ENCODE measurements at places on chromosomes 6 and 20. TPM values are rescaled to one million over a fixed set of nuclear protein-coding genes. Genes with fewer than 3 reads are reported as not detected.

Gene RIPOR3
- total RNA-seq: not detected

GRCh38 chr6:147384029-147384428 lies 124.5 kb upstream of the SAMD5 start:
- DNase-seq: no peak

- DNase-seq: no peak
Observed at GRCh38 chr6:13274707-13275434, 53.5 kb downstream of the TBC1D7 start.

DNA sequence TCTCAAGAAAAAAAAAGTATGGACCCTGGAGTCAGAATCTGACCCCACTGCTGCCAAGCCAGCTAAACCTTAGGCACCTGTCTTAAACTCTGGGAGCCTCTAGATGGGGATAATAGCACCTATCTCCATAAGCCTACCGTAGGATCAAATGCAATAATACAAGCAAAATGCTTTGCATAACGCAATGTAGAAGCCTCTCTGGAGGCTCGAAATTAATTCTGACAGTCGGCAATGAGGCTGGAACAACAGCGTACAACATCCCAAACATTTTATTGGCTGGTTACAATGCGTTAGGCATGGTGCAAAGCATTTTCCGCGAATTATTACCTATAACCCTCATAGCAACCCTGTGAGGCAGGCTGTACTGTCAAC lies 521 bp downstream of the CDK5RAP1 start:
- DNase-seq: no peak

GRCh38 chr6:138377844-138378243 lies at the start of gene SMIM28:
SMIM28 (plus strand) TSS chr6:138377905; CDS start chr6:138378073, 168 bp downstream.
- DNase-seq: no peak

Measured in activated CD8-positive, alpha-beta T cell treated with anti-CD3 and anti-CD28 coated beads for 36 hours (primary cell).